Endothelial cell of coronary artery (primary cell): ENCODE measurements at places on chromosomes 11 and 22. TPM values are rescaled to one million over a fixed set of nuclear protein-coding genes. Genes with fewer than 3 reads are reported as not detected.

Gene RPL27A
- 1,153 and 1,244 TPM in 2 replicates for total RNA-seq

Gene CEP126
- total RNA-seq, result 0.66 and 1.5 TPM in 2 replicates

Gene OR52N4
- not detected in 2 replicates for total RNA-seq

Gene P2RY6
- 0.09 TPM in 1 of 2 replicates, not detected in the other for total RNA-seq

Gene NRIP3
- total RNA-seq, result 2.5 and 12.0 TPM in 2 replicates

Gene CHRNA10
- 0.54 and 0.66 TPM in 2 replicates for total RNA-seq

Gene ABCG4
- 0.27 and 0.38 TPM in 2 replicates for total RNA-seq
